ENCODE measurements at places on chromosomes 7 and 10.

- DNase-seq, result no peak
Observed at GRCh38 chr7:43112459-43112940, at the start of gene HECW1. Gene HECW1, plus strand, starts transcription at chr7:43112647. Its CDS starts 131,259 bp downstream, at chr7:43243906.

GRCh38 chr10:110995301-110995700, 75.9 kb downstream of the SHOC2 start:
- DNase-seq, result no peak

DNA sequence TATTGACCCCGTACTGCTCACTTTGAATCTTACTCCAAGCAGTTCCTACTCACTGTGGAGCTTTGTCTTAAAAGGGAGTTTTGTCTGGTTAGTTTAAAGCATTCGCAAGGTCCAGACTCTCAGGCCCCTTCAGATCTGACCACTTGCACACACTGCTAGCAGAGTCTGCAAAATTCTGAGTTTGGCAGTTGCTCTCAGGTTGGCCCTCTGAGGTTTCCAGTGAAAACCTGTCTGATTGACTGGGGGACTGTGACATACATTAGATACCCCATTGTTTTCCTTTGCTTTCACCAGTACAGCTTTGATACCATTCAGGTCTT, 149.2 kb downstream of the XPNPEP1 start:
- DNase-seq, result no peak

DNA sequence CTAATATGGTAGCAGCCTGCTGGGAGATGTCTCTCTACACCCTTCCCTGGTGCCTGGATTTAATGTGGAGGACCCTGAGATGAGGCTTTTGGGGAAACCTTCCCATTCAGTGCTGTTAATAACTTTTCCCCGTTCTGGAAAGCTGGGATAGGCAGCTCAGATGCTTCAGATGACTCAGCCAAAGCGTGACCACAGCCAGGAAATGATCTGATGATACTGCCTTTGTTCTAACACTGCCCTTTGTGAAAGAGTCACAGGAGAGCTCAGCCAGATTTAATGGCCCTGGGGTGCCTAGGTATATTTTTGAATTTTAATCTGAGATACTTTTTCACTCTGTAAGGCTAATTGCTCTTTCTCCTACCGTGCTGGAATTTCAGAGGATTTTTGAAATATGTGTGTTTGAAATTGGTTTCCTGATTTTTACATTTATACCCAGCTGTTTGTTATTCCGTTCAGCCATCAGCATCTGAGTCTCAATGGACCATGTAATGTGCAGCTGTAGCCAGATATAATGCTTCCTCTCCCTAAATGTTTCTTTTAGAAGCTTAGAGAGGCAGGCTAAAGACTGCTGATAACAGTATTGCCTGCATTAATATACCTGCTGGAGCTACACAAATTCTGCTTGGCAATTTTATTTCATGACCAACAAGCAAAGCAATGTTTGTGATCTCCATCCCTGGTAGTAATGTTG, 17.8 kb downstream of the CELF2 start:
- DNase-seq, result no peak

- no peak for DNase-seq
Observed at GRCh38 chr10:110163192-110163773, 44.1 kb upstream of the MXI1 start.

DNA sequence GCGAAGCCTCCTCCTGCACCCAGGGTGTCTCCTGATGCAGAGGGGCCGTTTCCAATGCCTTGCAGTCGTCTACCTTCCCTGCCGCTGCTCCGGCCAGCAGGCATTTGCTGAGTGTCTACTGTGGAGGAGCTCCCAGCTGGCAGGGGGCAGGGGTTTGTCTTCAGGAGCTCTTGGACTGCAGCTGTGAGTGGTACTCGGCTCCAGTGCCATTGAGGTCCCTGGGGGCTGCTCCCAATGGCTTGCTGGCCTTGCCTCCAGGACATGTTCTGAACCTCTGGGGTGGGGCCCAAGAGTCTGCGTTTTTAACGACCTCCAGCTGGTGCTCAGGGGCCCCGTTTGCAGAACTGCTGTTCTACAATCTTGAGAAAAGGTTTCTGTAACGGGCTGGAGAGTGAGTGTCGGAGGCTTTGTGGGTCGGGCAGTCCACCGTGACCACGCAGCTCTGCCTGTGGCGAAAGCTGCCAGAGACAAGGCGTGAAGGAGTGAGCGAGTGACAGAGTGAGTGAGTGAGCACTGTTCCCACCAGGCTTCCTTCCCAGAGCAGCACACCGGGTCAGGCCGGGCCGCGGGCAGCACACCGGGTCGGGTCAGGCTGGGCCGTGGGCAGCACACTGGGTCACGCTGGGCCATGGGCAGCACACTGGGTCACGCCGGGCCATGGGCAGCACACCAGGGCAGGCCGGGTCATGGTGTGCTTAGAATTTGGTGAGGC, 520.2 kb downstream of the PTPRN2 start:
- no peak for DNase-seq

DNA sequence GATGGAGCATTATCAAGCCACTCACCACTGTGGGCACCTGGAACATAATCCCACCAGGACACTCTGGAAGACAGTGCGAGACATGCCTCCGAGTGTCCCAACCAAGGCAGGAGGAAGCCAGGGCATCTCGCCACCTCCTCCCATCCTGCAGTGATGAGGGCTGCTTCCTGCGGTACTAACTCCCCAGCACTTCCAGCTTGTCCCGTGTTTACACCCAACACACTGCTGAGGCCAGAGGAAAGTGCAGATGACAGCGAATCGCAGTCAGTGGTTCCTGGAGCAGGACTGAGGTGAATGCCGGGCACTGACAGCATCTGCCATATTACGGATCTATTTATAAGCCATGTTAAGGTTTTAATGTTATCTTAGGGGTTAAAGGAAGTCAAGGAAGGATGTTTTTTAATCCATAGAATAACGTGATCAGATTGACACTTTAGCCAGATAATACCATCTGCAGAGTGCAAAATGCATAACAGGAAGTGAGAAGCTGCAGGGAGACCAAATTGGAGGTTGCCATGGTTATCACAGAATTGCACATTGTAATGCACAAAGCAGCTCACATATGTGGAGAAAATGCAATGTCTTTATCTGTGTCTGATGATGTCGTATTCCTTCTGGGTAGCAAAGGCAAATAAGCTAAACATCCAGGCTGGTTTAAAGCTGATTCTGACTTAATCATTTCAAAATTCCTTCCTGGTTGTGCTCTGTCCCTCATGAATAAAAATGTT, 314.1 kb upstream of the C7orf33 start:
- no peak for DNase-seq
